ENCODE measurements at places on chromosomes 6 and 20.

GRCh38 chr6:30450909-30451841 lies 38.1 kb upstream of the HLA-E start:
- DNase-seq = peak; percentile 44

GRCh38 chr6:37354526-37355384 lies 972 bp downstream of the RNF8 start:
- peak; percentile 22 for DNase-seq

DNA sequence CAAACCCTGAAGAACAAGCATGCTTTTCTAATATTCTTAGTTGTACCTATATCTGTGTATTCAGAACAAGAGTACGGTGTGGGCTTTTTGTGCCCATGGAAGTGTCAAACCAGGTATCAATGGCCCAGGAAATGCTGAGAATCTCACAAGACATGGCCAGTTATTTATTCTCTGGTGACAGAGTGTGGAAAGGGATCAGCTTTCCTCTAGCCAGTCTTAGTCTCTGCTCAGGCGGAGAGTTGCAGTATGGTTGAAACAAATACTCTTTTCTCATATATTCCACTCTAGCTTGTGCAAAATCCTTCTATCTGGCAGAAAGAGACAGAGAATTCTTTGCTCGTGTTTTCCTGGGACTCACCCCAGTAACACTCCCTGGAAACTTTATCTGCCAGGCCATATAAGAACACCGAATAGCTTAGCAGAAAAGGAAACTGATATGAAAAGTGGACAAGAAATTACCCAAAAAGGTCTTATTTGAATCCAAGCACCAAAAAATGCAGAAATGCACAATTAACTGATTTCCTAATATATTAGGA lies 173.3 kb upstream of the RSPO3 start:
- DNase-seq = no peak

GRCh38 chr6:143591441-143591840 lies 79.9 kb upstream of the FUCA2 start:
- no peak for DNase-seq

DNA sequence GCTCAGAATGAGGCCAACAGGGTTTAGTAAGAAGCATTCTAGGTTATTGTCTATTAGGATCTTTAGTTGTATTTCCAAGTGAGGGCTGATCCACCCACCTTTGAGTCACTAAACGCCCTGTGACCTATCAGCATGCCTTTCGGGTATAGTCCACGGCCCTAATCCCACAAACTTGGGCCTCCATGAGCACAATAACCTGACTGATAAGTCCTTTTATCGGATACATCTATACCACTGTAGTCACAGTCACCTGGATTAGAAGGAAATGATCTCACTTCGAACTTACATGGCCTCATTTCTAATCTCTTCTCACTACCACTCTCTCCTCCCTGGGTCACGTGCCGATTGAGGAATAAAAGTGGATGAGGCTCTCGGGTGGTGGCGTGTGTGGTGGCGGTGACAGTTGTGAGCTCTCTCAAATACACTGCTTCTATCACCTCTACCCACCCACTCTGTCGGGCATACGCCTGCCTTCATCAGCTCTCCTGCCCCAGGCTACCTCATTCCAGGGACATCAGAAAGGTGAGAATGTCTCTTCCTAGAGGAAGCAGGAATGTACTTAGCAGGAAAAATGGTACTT lies 65.2 kb downstream of the TRAM2 start:
- DNase-seq = no peak

DNA sequence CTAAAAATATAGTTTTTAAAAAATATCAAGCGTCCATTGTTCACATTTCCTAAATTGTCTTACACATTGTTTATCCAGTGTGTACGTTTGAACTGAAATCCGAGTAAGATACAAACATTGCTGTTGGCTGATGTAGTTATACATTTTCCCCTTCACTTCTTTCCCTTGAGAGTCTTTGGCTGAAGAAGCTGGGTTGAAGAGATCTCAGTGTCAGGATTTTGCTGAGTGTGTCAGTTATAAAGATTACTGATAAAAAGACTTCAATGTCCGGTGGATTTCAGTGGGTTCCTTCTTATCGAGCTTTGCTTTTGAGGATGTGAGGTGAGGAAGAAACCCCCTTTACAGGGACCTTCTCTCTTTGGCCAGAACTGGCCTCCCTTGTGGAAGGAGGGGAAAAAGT lies 20.5 kb downstream of the RFPL4B start:
- no peak for DNase-seq
